ENCODE measurements at places on chromosomes 5 and 9.
A peak's percentile ranks its signal among the peaks of the same experiment; 100 is the strongest.

DNA sequence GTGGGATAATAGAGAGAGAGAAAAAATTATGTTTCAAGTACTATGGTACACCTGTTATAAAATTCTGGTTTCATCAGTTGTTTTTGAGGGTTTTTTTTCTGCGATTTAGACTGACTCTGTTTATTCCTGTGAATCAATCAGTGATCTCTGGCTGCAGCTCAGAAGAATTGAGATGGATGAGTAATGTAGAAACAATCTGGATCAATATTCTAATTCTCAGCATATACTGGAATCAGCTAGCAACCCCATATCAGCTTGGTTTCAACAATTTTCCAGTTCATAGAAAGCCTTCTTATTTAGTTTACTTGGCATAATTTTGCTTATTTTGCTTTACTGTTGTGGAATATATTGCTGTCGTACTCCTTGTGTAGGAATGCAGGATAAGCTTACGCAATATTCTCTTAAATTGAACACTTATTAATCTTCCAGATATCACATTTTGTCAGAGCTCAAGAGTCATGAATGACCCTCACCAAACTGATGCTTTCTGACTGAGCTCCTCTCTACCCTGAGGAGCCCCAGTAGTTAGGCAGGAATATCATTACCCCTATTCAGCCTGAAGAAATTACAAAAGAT, 42.9 kb downstream of the SHC3 start:
- DNase-seq = no peak

GRCh38 chr9:87236546-87236945, 261.1 kb upstream of the DAPK1 start:
- DNase-seq = peak; percentile 19

GRCh38 chr9:127252410-127253318, 11.9 kb upstream of the GARNL3 start:
- DNase-seq = no peak

DNA sequence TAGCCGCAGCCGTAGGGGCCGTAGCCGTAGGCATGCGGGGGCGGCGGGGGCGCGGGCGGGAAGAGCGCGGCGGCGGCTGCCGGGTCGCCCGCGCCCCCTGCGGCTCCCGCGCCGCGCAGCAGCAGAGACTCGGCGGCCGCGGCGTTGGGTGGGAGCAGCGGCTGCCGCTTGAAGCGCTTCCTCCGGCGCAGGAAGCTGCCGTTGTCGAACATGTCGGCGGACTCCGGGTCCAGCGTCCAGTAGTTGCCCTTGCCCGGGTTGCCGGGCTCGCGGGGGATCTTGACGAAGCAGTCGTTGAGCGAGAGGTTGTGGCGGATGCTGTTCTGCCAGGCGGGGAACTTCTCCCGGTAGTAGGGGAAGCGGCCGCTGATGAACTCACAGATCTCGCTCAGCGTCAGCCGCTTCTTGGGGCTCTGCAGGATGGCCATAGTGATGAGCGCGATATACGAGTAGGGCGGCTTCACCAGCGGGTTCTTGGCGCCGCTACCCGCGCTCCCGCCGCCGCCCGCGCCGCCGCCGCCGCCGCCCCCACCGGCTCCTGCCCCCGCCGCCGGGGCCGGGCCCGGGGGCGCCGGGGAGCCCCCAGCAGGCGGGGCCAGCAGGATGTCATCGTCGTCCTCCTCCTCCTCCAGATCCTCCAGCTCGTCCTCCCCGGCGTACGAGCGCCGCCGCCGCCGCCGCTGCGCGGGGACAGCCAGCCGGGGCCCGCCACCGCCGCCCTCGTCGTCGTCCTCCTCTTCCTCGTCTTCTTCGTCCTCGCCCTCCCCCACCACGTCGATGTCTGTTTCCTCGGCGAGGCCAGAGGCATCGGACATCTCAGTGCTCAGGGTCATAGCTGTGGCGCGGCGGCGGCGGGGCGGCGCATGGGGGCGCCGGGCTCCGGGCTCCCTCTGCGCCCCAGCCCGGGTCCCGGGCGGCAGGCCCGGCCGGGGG, 781 bp downstream of the FOXD1 start:
- no peak for DNase-seq

GRCh38 chr9:121439711-121440664, 59.7 kb downstream of the GGTA1 start:
- DNase-seq = no peak

DNA sequence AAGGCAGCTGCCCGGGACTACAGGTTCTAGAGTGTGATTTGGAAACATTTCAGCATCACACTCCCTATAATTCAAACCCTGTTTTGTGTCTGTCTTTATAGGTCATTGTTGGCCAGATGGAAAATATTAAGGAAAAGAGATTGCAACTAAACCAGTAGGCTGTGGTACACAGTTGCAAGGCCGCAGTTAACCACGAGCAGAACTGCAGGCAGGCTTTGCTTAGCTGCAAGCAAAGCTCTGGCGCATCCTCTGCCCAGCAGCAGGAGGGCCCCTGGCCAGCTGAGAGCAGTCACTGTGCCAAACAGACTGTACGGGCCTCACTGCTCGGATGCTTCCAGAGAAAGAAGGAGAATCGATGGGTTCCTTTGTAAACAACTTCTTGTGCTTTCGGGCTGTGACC, 204.5 kb downstream of the DENND1A start:
- peak; percentile 41 for DNase-seq

GRCh38 chr9:14451949-14452348, 138.0 kb upstream of the NFIB start:
- DNase-seq = no peak

- DNase-seq = no peak
These were observed 41.6 kb upstream of the SARDH start for GRCh38 chr9:133779516-133780403.

GRCh38 chr5:108730617-108731340, 16.9 kb upstream of the FER start:
- DNase-seq = no peak

DNA sequence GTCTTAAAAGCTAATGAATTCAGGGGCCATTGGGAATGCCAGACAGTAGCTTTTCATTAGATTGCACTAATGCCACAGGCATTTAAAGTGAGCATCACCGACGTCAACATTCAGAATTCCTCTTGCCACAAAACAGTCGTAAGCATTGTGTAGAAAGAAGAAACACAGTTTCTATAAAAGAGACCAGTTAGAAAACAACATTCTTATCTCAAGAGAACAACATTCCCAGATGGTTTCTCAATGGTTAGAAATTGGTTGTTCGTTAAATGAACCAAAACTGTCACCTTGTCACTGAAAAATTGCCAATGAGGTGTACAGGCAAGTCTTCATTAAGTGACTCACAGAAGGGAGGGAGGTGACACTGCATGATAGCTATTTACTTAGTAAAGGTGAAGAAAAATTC, 401.6 kb upstream of the PRR16 start:
- peak; percentile 54 for DNase-seq

- no peak for DNase-seq
These were observed 246.1 kb downstream of the MARCHF11 start for GRCh38 chr5:15933259-15934207.

DNA sequence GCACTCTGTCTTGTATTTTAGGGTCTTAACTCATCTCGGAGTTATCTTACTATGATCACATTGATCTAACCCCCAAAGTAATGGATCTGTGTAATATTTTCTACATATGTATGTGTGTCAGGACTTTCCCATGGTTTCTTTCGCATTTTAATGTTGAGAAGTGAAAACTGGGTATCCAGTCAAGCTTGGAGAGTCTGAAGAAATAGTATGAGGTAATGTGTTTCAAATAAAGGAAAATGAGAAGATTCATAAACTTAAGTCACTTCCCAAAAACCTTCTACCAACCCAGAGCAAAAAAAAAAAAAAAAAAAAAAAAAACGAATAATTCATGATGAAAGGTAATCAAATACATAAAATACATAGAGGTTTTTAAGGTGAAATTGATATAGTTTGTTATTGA, 187.8 kb upstream of the VCAN start:
- no peak for DNase-seq

DNA sequence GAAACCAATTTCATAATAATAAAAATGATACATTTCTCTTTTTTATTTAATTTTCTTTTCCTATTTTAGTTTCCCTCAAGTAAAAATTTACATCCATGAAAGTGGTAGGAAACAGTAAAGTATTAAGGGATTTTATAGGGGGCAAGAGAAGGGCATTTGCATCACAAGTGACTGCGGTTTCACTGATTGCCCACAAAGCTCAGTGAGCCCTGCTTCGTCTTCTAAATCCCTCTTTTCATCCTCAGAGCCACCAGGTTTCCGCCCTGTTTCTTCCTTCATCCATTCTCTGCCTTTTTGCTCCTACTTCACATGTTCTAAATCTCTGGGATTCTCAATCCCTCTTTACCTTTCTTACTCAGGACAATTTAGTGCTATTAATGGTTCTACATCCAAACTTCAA, 491.4 kb downstream of the LRRC70 start:
- DNase-seq = no peak

- no peak for DNase-seq
These were observed 390.7 kb upstream of the PCSK5 start for GRCh38 chr9:75499812-75500211.

DNA sequence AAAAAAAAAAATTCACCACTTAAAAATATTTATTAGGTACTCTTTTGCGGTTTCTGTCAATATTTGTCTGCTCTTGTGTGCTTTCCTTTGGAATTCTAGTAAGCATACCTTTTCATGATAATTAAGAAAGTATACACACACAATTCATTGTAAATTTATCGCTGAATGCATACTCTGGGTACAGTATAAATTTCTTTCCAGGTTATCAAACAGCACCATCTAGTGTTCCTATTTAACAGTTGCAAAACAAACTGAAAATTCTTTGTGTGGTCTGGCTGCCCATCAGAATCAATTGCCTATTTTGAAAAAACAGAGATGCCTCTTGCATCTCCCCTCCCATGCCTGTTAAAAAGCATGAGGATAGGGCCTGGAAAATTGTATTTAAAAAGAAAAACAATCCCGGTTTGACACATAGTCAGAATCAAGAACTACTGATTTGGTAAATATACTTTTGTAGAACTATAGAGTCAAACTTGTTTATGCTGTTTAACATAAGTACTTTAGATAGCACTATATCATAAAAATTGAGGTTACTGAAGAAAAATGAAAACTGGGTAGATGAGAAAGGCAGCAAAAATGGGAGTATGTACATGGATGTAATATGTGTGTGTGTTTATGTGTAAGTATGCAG, 16.2 kb downstream of the PGGT1B start:
- no peak for DNase-seq

DNA sequence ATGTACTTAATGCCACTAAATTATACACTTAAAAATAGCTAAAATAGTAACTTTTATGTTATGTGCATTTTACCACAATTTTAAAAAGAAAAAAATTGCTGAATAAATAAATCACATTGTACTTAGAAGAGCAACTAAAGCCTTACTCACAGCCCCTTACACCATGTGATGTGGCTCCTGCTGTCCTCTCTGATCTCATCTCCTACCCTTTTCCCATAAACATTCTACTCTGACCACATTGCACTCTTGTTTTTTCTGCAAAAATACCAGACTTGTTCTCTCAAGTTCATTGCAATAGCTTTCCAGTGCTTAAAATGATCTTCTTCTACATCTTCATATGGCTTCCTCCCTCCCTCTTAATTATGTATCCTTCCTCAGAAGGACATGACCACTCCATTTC, 268.4 kb downstream of the ELAVL2 start:
- no peak for DNase-seq

- no peak for DNase-seq
These were observed 31.1 kb downstream of the PCSK5 start for GRCh38 chr9:75921391-75922127.

GRCh38 chr5:61069150-61069549, 93.1 kb downstream of the SMIM15 start:
- no peak for DNase-seq

DNA sequence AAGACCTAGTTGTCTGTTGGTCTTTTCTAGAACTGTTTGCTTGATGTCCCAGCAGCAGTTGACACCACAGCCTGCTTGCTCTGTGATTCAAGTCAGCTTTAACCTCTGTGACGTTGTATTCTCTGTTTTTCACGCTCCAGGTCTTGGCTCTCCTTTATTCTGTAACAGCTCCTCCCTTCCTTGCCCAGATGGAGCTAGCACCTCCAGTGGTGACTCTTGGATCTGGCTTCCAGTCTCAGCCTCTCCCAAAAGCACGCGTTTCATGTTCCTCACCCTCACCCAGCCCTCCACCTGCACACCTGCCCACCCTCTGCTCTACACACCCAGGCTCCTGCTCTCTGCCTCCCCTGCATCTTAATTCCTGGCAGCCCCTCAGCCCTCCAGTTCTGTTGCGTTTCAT, 50.6 kb downstream of the DMRT1 start:
- DNase-seq = no peak

GRCh38 chr9:76572151-76572550, 113.2 kb downstream of the GCNT1 start:
- DNase-seq = no peak

DNA sequence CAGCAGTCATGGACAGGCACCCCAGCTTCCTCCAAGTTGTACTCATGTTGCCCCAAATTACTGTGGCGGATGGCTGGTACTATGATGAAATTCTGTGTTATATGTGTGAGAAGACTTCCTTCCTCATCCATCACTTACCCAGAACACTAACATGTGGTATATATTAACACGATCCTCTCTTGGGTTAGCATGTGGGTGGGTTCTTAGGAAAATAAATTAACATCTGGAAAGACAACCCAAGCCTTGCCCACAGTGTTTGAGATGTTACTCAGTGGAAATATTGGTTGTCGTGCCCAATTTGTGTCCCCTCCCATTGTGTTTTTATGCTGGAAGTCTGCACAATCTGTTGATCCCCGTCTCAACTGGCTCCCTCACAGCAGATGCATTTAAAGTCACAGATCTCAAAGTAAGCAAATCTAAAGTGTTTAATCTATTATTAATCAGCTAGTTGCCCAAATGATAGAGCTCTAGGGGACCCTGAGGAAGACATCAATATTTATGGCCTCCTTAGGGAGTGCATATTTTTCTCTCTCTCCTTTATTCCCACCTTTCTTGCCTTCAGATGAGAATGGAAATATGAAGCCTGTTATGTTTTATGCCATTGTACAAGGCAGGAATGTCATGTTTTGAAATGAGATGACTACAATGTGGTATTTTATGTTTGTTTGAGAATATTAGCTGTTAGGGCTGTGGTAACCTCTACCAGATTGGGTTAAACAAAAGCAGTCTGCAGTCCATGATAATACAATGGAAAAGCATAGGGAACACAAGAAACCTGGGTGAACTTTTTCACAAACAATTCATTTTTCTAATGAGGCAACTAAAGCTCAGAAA, 93.9 kb downstream of the GRIA1 start:
- peak; percentile 30 for DNase-seq

DNA sequence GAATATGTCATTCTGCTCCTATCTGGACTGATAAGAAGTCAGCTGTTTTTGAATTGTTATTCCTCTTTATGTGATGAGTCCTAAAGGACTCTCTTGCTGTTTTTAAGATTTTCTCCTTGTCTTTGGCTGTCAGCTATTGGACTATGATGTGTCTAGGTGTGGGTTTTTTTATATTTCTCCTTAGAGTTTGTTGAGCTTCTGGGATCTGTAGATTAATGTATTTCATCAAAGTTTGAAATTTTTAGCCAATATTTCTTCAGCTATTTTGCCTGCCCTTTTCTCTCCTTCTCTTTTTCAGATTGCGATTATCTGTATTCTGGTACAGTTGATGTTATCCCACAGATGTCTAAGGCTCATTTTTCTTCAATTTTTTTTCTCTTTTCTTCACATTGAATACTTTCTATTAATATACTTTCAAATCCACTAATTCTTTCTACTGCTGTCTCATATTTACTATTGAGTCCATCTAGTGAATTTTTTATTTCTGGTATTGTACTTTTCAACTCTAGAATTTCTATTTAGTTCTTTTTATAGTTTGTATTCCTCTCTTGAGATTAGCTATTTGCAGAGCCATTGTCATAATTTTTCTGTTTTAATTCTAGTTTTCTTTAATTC, 31.1 kb downstream of the RPS23 start:
- no peak for DNase-seq

GRCh38 chr9:133103183-133103986, 17.7 kb downstream of the RALGDS start:
- no peak for DNase-seq
